Fibroblast of lung (primary cell): ENCODE measurements at places on chromosomes 2 and 18. TPM values are rescaled to one million over a fixed set of nuclear protein-coding genes. Genes with fewer than 3 reads are reported as not detected.
A peak's percentile ranks its signal among the peaks of the same experiment; 100 is the strongest.

The SPP2 gene
- total RNA-seq, result not detected in 2 replicates

- DNase-seq, result peak; percentile 76
- H3K27me3 ChIP-seq, result no peaks in the 10 kb centered on the region
- no peak overlapping the region for H3K27ac ChIP-seq
- peaks cover 3% of the 10 kb centered on the region for H3K4me1 ChIP-seq
Observed at GRCh38 chr18:54805571-54806334, 22.5 kb upstream of the RAB27B start.

GRCh38 chr2:156017341-156017885 is 315.1 kb downstream of the NR4A2 start:
- H3K4me1 ChIP-seq, result no peaks in the 10 kb centered on the region
- no peaks in the 10 kb centered on the region for H3K27me3 ChIP-seq
- H3K4me3 ChIP-seq, result no peak overlapping the region
- H3K36me3 ChIP-seq, result no peaks in the 10 kb centered on the region
- DNase-seq, result no peak
- H3K27ac ChIP-seq, result no peak overlapping the region

DNA sequence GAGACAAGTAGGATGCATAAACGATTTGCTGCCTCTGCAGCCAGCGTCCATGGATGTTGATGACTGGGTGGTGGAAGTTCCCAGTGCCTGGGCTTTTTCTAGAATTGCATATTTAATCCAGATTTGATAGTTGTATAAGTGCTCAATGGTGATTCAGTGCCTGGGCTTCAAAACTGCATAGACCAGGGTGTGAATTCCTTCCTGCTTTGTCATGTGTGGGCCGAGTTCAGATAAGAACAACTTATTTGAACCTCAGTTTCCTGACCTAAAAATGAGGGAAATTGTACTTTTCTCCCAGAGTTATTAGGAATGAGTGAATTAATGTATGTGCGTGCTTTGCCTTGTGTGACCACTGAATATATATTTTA is 154.6 kb downstream of the WDSUB1 start:
- peak overlapping the region; percentile 77 for H3K27ac ChIP-seq
- no peaks in the 10 kb centered on the region for H3K36me3 ChIP-seq
- peaks cover 27% of the 10 kb centered on the region for H3K4me1 ChIP-seq
- peak; percentile 99 for DNase-seq
